ENCODE measurements at places on chromosomes 2 and 18. TPM values are rescaled to one million over a fixed set of nuclear protein-coding genes. Genes with fewer than 3 reads are reported as not detected.

The DLX1 gene
- polyA plus RNA-seq: 0.12 TPM

The RESP18 gene
- not detected for polyA plus RNA-seq

The GALNT3 gene
- polyA plus RNA-seq: 14.8 TPM

The STON1 gene
- polyA plus RNA-seq: 35.8 TPM
